Nephron progenitor cell (in vitro differentiated cells): ENCODE measurements at places on chromosomes 2 and 18.

- no peaks in the 10 kb centered on the region for H3K27me3 ChIP-seq
- peaks cover 43% of the 10 kb centered on the region for H3K36me3 ChIP-seq
These were observed 218.7 kb downstream of the TWIST2 start for GRCh38 chr2:239066597-239066996.

DNA sequence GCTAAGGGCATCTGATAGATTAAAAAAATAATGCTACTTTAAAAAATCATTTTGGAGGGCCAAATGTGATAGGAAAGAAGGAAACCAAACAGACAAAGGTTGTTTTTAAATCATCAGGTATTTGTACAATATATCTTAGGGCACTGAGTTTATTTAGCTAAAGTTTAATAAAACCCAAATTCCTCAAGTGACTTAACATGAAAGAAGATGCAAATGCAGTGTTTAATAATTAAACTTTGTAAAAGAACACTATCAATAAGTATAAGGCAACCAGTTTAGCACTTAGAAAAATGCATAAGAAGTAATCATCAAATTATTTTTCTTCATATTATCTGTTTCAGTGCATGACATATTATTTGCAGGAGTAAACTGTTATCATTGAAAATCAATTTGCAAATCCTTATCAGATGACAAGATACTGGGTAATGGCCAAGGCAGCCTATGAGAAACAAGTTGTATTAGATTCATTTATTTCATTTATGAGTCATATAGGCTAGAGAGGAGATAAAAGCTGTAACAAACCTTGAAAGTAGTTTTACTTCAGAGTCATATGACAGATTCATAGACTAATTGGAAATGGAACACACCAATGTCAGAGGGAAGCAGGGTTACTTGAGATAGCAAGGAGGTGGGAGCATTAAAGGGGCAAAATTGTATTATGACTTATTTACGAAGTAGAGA is 165.5 kb downstream of the GCA start:
- H3K27me3 ChIP-seq = no peaks in the 10 kb centered on the region
- no peak for DNase-seq
- no peaks in the 10 kb centered on the region for H3K36me3 ChIP-seq
- no peaks in the 10 kb centered on the region for H3K4me1 ChIP-seq
- H3K27ac ChIP-seq = no peak overlapping the region
- H3K4me3 ChIP-seq = no peak overlapping the region

- peaks cover 46% of the 10 kb centered on the region for H3K4me1 ChIP-seq
- H3K27ac ChIP-seq = peak overlapping the region; percentile 96
- peak overlapping the region; percentile 98 for H3K4me3 ChIP-seq
- peaks cover 29% of the 10 kb centered on the region for H3K36me3 ChIP-seq
These were observed 467 bp downstream of the PUM2 start for GRCh38 chr2:20350041-20350712.

DNA sequence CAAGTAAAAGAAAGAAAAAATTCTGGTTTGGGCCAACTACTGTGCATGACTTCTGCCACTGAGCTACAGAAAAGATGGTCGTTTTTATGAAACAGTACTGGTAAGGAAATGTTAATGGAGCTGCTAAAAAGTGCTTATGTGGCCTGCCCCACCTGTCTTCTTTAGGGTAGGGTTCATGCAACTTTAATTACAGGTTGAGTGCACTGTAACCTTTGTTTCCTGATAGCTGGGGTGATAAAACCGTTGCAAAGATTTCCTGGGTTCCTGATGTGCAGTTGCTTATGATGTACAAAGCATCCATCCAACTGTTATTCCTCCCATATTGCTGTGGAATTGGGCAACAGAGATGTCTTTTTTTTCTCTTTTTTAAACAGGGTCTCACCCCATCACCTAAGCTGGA is 34.3 kb upstream of the PUM2 start:
- H3K27ac ChIP-seq = no peak overlapping the region
- H3K4me1 ChIP-seq = peaks cover 5% of the 10 kb centered on the region
- no peak overlapping the region for H3K4me3 ChIP-seq

GRCh38 chr2:142742371-142743214 is 134.9 kb upstream of the KYNU start:
- no peaks in the 10 kb centered on the region for H3K27me3 ChIP-seq
- no peak overlapping the region for H3K4me3 ChIP-seq
- no peaks in the 10 kb centered on the region for H3K4me1 ChIP-seq
- H3K36me3 ChIP-seq = no peaks in the 10 kb centered on the region
- no peak for DNase-seq
- H3K27ac ChIP-seq = no peak overlapping the region

DNA sequence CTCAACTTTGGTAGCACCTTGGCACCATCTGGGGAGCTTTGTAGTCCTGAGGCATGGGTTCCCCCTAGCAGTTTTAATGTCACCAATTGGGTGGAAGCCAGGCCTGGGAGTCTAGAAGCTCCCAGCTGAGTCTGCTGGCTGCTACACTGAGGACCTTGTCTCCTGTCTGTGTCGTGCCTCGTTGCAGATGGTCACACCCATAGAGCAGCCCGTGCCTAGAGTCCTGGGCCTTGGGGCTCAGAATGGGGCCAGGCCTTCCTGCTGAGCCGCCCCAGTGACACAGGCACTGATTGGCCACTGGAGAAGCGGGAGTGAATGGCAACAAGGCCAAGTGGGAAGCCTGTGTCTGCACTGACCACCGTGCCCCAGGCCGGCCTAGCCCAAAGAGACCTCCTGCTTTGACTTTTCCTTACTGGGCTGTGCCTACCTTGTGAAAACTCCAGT is 113.2 kb downstream of the SH3RF3 start:
- H3K4me3 ChIP-seq = no peak overlapping the region
- H3K4me1 ChIP-seq = peaks cover 69% of the 10 kb centered on the region
- DNase-seq = no peak
- H3K36me3 ChIP-seq = no peaks in the 10 kb centered on the region
- H3K27ac ChIP-seq = no peak overlapping the region

DNA sequence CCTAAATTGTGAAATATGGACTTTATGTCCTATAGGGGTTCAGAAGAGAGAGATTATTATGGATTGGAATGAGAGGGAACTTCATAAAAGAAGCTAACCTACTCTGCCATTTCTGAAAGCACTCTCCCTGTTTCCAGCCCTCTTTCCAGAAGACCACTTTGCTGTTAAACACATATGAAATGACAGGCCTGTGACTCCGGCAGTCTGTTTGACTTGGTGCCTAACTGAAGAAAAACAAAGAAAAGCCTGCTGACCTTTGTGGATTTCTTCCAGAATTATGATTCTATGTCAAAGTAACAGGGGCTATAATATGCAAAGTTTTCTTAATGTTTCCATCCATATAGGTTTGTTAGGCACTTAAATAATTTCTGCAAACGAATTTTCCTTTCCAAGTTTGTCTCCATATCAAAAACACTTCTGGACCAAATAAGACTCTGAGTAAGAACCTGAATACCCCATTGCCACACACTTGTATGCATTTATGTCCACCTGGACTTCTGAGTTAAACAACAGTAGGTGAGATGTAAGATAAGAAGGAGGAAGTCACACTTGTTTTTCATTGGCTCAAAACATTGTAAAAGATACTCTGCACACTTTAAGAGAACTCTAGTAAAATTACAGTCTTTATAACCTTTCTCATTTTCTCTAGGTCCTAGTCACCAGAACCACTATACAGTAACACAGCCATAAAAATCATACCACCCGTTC is 111.7 kb downstream of the PIEZO2 start:
- H3K4me1 ChIP-seq = peaks cover 21% of the 10 kb centered on the region
- no peak overlapping the region for H3K4me3 ChIP-seq
- no peak for DNase-seq
